ENCODE measurements at places on chromosomes 5 and 9.

DNA sequence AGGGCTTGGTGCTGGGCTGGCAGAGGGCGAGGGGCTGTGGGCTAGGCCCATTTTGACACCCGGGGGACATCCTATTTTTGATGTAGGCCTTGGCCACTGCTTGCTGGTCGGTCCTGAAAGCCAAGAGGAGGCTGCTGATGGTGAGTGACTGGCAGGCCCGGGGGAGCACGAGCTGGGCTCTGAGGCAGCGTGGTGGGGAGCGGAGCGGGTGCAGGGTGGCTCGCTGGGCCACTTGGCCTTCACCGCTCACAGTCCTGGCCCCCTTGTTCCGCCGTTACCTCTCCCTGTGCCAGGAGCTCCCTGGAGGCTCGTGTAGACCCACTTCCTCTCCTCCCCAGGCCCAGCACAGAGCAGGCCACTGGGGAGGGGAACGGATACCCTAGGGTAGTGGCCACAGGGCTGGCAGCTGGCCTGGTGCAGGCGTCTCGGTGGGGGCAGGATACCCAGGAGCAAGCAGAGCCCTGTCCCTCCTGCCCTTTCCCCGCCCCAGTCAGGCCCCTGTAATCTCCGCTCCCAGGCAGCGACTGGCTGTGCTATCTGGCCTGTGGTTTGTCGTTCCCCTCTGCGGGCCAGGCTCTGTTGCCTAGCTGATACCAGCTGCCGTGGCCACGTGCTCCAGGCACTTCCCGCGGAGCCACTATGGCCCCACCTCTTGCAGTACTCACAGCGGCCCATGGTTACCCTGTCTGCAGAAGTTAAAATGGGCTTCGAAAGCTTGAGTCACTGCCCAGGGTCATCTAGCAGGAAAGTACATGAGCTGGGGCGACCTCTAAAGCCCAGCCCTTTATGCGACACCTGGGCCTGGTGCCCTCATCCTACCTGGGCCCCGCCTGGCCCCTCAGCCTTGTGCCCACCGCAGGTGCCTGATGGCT is 11.7 kb upstream of the DOLPP1 start:
- DNase-seq: peak; percentile 30

- no peak for DNase-seq
Observed at GRCh38 chr5:141729387-141730006, 47.5 kb upstream of the ARAP3 start.

DNA sequence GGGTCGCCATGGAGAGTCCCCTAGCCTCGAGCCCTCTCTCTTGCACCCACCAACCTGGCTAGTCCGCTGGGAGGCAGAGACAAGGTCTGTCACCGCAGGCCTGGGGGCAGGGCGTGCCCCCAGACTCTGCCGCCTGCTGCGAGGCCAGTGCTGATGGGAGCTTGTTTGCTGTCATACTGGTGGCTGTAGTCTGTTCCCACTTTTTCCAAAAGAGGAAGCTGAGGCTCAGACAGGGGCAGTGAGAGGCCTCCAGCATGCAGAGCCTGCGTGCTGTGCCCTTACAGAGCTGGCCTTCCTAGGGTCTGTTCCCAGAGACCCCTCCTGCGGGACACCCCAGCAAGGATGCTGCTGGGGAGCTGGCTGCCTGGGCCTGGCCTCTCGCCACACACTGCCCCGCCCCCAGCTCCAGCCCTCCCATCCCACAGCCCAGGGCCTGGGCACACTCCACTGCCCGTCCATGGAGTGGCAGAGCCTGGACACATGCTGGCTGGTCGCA is 21.0 kb upstream of the SUSD3 start:
- no peak for DNase-seq

- no peak for DNase-seq
Observed at GRCh38 chr5:11174591-11174990, 413.6 kb upstream of the DAP start.

DNA sequence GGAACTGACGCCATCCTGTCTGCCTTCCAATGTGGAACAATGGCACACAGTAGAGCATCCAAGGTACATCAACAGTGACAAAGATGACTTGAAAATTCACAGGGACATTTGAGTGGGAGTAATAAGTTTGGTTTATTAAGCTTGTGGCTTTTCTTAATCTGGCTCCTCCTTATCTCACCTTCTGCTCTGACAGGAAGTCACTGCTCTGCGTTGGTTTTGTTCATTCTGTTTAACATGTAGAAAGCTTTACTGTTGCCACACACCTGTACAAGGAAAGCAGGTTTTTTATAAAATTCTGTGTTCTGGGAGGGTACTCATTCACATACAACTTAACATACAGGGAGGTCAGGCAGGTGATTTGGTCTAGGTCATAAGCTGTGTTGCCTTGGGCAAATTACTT is 1.6 kb upstream of the GZMK start:
- DNase-seq: no peak

DNA sequence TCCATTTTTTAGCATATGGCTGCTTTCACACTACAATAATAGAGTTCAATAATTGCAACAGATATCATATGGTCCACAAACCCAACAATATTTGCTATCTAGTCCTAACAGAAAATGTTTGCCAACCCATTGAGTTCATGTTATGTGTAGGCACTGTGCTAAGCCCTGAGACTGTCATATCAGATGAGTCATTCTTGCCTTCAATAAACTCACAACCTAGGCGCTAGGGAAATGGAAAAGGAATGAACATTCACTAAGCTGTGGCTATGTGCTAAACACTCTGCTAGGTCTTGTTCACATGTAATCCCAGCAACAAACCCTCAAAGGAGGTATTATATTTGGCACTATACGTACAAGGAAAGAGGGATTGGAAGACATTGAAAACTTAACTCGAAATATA is 8.4 kb upstream of the TIMD4 start:
- DNase-seq: no peak

DNA sequence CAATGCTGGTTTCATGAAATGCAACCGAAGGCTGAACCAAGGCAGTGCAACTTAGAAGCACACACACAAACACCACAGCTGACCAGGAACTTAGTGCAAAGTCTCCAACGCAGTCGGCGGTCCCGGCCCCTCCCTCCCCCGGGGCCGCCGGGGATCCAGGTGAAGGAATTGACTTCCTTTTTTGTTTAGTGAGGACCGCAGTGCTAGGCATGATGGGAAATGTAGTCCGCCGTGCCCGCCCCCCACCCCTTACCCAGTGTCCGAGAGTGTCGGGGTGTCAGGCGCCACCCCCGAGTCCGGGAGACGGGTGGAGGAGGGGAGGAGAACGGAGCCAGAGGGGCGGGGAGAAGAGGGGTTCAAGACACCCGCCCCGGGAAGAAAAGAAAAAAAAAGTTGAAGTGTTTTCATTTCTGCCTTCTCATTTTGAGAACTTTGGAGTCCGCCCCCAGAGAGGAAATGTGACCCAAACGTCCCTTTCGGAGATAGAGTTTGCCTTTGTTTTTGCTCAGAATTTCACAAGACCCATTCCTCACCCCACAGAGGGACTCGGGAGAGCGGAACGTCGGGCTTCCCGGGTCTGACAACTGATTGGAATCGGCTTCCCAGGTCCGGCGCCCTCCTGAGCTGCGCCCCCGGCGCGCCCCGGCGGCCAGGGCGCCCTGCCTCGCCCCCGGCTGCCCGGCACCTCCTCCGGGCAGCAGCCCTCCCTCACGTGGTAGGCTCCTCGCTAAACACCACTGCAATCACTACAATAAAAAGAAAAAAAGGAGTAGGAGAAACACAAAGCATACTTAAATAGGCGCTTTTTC is 2.0 kb downstream of the IER5L start:
- no peak for DNase-seq

DNA sequence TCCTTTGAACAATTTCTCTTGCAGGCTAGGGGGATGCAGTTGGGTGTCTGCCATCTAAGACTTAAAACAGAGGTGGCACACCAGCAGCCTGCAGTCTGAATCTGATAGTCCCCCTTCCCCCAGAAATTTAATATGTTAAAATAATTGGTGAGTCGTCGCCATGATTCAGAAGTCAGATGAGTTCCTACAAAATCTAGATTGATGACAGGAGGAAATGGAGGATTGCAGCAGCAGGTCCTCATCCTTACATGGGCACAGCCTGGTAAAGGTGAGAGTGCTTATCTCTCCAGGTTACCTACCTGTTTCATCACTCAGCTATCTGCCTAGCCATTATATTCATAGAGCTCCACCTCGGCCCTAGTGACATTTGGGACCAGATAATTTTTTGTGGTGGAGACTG is 112.3 kb downstream of the PCSK1 start:
- no peak for DNase-seq
